Activated gamma-delta T cell (primary cell): ENCODE measurements at places on chromosomes 16 and 17.

GRCh38 chr16:55662644-55663031, 6.8 kb downstream of the SLC6A2 start:
- no peak for DNase-seq

- no peak for DNase-seq
These were observed 3.9 kb upstream of the ZFPM1 start for GRCh38 chr16:88449267-88449561.

- DNase-seq: no peak
These were observed 85.8 kb downstream of the MRC2 start for GRCh38 chr17:62713086-62713881.

DNA sequence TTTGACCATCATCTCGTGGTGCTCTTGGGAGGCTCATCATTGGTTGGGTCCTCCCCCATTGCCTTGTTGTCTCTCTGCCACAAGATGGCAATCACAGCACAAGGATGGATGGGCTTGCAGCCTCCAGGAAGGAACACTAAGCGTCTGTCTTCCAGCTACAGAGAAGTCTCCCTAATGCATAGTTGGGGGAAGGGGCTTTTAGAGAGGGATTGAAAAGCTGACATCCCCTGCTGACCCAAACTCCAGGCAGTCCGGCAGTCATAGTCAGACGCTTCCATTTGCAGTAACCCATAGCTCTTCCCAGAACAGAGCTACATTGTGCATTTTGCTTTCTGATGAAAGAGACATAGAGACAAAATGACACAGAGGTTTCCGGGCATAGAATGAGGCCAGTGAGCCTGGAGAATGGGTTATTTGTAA, 111.4 kb downstream of the UTP18 start:
- no peak for DNase-seq
